ENCODE measurements at places on chromosomes 11 and 22.
A peak's percentile ranks its signal among the peaks of the same experiment; 100 is the strongest.

DNA sequence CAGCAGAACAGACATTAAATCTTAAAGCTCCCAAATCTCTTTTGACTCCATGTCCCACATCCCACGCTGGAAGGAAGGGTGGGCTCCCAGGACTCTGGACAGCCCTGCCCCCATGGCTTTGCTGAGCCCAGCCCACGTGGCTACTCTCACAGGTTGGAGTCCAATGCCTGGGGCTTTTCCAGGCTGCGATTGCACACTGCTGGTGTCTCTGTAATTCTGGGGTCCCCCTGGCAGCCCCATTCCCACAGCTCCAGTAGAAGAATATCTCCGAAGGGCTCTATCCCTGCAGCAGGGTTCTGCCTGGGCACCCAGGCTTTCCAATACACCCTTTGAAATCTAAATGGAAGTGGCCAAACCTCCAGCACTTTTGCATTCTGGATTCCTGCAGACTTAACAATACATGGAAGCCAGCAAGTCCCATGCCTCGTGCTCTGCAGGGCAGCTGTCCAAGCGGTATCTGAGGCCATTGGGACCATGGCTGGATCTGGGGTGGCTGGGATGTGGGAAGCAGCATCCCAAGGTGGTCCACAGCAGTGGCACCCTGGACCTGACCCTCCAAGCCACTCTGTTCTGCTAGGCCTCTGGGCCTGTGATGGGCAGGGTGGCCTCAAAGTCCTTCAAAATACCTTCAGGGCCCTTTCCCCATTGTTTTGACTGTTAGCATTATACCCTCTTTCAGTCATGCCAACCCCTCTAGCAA, 47.9 kb upstream of the TH start:
- DNase-seq, result no peak

DNA sequence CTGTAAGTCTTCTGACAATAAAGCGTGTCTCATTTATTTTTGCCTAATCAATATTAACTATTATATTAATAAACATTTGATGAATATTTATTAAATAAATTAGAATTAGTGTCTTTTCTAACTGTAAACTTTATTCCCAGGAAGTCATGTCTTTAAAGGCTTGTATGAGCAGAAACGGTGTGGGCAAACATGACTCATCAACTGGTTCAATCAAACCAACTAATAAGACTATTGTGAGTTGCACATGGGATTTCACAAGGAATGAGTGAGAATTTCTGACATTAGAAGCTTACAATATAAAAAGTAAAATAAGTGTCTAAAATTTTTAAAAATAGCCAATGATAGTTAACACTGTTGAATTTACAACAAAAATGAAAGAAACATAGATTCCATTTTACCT, 259.2 kb upstream of the CTSC start:
- no peak for DNase-seq

DNA sequence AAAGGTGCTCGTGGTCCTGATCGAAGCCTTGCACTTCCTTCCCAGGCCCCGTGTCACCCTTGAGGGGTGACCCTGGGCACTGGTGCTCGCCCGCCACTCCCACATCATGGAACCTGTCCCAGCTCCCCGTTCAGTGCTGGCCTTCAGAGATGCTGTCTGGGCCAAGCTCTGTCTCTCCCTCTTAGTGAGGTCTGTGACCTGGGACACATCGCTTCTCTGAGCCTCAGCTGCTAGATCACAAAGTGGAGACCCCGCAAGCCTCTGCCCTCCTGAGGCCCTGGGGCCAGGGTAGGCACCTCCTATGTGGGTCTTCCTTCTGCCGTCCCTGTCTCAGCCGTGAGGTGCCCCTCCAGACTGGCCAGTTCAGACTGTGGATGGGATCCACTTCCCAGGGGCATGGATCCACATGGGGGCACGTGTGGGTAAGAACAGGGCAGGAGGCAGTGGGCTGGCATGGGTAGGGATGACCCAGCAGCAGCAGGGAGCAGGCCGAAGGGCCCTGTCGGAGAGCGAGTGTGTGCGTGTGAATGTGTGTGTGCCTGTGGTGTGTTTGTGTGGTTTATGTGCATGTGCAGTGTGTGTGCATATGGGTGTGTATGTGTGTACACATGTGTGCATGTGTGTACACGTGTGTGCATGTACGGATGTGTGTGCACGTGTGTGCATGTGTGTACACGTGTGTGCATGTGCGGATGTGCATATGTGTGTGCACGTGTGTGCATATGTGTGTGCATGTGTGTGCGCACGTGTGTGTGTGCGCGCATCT, 1073.7 kb downstream of the BRD1 start:
- DNase-seq, result no peak

DNA sequence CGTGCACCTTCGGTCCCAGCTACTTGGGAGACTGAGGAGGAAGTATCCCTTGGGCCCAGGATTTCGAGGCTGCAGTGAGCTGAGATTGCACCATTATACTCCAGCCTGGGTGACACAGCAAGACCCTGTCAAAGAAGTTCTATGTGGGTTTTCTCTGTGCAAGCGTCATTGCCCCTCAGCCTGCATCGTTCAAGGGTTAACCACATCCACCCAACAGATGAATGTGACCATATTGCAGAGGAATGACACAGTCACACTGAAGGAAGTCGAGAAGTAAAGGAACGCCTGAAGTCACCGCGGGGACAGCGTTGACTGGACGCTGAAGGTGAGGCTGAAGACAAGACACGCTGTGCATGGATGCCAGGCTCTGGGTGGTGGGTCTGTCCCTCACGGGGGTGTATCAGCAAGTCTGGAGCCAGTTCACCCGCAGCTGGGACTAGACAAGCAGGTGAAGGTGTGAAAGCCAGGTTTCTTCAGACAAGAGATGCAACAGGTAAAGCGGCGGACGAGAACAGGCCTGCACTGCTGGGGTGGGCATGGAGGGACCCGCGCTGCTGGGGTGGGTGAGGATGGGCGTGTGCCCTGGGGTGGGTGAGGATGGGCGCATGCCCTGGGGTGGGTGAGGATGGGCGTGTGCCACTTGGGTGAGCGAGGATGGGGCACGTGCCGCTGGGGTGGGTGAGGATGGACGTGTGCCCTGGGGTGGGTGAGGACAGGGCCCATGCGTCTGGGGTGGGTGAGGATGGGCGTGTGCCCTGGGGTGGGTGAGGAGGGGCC, 36.5 kb upstream of the TOLLIP start:
- no peak for DNase-seq

- DNase-seq, result peak; percentile 39
These were observed 33.0 kb upstream of the PITPNB start for GRCh38 chr22:27952091-27952490.

GRCh38 chr11:2551131-2551530, 106.3 kb downstream of the KCNQ1 start:
- DNase-seq, result no peak

- DNase-seq, result no peak
These were observed 90.2 kb upstream of the CARD18 start for GRCh38 chr11:105229761-105230160.

- DNase-seq, result no peak
These were observed 60.9 kb downstream of the PACS1 start for GRCh38 chr11:66130978-66131377.

DNA sequence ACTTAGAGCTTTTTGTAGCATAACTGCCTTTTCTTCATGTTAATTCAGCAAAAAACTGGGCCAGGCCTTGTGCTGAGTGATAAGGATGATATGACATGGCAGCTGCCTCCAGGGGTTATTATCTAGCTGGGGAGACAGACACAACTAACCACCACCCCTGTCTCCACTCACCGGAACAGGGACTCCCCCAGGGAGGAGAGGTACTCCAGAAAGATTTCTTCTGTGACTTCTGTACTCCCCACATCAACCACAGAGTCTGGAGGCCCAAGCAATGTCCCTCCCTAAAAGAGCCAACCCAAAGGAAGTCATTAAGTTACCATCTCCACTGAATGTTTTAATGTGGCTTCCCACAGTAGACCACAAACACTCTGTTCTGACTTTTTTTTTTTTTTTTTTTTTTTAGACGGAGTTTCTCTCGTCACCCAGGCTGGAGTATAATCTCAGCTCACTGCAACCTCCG, 14.3 kb upstream of the PMM1 start:
- DNase-seq, result no peak

GRCh38 chr11:125370561-125371389, 125.3 kb downstream of the FEZ1 start:
- no peak for DNase-seq

GRCh38 chr11:17012712-17013547, 1.3 kb downstream of the PLEKHA7 start:
- no peak for DNase-seq

DNA sequence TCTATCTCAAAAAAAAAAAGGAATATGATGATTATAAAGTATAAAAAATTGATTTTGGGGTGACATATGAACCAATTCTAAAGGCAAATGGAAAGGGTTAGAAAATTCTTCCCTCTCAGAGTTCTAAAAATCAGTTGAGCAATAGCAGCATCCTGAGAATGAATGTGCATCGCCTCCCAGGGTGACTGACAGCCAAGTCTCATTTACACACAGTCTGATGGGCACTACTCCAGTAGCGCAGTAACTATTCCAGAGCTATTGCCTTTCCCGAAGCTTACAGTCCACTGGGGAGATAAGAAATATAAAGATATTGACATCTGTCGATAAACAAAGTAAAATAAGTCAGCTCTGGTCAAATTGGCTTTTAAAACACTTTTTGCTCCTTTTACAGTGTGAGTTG, 32.3 kb upstream of the SORL1 start:
- no peak for DNase-seq

- no peak for DNase-seq
These were observed 64.9 kb downstream of the DEPDC5 start for GRCh38 chr22:31818481-31819392.

GRCh38 chr11:35721651-35722282, 59.2 kb downstream of the TRIM44 start:
- DNase-seq, result no peak

DNA sequence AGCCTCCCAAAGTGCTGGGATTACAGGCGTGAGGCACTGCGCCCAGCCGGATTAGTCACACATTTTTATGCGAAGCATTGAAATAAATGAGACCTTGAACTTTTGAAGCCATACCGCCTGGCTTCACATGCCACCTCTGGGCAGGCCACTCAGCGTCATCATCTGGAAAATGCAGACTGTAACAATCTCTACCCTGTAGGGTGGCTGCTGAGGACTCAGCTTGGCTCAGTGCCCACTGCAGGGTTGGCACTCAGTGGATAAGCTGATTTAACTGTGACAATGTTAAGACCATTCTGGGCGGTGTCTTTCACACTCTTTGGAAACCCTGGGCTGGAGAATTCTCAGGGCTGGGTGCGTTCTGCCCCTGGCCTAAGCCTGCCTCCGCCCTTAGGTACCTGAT, 8.5 kb downstream of the SH3BP1 start:
- DNase-seq, result no peak

DNA sequence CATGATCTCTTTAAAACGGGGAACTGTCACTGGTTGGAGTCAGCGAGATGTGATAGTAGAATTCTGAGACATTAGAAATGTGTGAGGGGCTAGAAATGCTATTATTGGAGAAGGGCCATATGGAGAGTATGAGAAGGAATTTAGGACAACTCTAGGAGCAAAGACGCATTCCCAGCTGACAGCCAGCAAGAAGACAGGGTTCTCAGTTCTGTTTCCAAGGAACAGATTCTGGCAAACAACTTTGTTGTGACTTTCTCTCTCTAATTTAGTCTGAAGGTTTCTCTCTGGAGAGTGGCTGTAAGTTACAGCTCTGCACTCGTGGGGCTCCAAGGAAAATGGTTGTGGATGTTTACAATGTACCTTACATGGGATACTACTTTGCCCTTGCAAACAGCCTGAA, 876.3 kb downstream of the FAM181B start:
- DNase-seq, result no peak

DNA sequence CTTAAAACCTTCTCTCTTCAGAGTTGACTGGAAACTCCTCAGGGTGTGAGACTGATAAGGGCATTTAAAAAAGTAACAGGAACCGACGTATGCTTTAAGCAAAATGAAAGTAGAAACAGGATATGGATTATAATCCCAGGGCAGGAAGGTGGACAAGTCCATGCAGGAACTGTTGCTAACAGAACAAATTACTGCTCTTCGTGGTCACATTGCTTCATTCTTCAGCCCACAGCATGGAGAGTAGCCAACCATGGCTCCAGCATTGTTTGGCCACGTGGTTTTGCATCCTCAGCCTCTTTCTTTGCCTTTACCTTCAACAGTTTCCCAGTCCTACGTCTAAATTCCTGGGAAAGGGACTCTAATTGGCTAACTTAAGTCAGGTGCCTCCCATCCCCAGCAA, 563.1 kb upstream of the ISX start:
- DNase-seq, result no peak

GRCh38 chr11:108432783-108433182, 34.5 kb downstream of the C11orf65 start:
- no peak for DNase-seq

DNA sequence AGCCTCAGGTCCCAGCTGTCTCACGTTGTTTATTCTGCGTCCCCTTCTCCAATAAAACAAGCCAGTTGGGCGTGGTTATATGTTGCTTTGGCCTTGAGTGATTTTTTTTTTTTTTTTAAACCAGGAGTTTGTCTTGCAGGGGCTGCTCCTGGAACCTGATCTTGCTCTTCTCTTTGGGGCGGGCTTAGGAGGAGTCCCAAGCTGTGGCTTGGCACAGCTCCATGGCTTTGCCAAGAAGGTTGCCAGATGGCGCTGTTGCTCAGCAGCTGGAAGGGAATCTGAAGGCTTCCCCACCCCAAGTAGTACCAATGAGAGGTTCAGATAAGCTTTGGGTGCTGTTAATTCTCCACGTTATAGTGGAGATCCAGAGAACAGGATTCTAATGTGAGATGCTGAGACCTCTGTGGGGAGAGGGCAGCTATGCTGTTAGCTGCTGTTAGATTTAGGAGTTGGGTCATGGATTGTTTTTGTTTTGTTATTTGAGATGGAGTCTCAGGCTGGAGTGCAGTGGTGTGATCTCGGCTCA, 2.0 kb upstream of the FERMT3 start:
- DNase-seq, result peak; percentile 76

DNA sequence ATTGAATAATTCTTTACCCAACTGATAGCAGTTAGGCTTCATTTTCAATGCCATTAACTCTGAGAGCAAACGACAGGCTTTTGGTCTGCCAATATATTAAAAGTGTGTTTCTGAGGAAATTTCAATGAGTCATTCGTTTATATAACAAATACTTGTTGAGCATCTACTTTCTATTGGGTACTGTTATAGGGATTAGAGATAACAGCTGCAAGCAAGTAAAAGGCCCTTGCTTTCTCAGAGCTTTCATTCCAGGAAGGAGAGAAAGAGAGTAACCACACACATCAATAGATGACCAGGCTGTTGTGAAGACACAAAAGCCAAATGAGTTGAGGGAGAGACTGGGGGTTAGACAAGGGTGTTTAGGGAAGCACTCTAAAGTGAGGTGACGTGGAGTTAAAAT, 35.7 kb downstream of the CD44 start:
- peak; percentile 70 for DNase-seq

DNA sequence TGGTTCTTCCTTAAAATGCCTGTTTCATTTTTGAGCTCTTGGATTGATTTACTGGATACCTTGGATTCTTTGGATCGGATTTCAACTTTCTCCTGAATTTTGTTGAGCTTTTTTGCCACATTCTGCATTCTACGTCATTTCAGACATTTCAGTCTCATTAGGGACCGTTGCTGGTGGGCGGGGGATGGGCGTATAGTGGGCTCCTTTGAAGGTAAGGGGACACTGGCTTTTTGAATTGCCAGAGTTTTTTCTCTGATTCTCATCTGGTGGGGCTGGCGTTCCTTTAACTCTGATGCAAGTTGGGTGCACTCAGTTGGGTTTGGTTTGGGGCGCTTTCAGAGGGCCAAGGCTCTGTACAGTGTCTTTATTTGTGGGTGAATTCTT, 216.5 kb downstream of the DYNC2H1 start:
- DNase-seq, result no peak

- no peak for DNase-seq
These were observed 17.5 kb downstream of the FBXO7 start for GRCh38 chr22:32492111-32492510.
